ENCODE measurements at places on chromosomes 16 and 17.

GRCh38 chr16:50360033-50360778 lies 8.6 kb downstream of the BRD7 start:
- no peak for DNase-seq

- no peak for DNase-seq
Measured at GRCh38 chr17:4433515-4434031, at the start of gene SPNS3. Gene SPNS3, plus strand, starts transcription at chr17:4433940. Its CDS starts 28 bp downstream, at chr17:4433968.

DNA sequence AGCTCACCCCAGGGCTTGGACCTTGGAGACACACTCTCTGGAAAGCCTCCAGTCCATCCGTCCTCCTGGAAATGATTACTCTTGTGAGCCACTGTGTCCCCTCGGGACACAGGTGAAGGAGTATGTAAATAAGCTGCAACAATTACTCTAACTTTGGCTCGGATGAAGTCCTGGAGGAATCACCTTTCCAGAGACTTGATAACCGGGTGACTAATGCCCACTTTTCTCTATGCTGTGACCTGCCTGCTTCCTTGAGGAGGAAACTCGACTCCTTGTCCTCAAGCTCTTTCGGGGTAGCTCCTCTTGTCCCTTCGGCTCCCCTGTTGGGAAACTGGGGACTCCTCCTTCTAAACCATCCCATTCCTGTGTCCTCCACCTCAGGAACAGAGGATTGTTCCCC lies at the start of gene OR1A1:
OR1A1 (plus strand) TSS at position 301 of the 400 bp plus-strand sequence. CDS start 7,954 bp downstream, outside the sequence.
- no peak for DNase-seq

GRCh38 chr16:84942786-84943185 lies 68.5 kb downstream of the ZDHHC7 start:
- DNase-seq: no peak

- no peak for DNase-seq
Measured at GRCh38 chr16:3182608-3183444, 5.2 kb upstream of the OR1F1 start.

DNA sequence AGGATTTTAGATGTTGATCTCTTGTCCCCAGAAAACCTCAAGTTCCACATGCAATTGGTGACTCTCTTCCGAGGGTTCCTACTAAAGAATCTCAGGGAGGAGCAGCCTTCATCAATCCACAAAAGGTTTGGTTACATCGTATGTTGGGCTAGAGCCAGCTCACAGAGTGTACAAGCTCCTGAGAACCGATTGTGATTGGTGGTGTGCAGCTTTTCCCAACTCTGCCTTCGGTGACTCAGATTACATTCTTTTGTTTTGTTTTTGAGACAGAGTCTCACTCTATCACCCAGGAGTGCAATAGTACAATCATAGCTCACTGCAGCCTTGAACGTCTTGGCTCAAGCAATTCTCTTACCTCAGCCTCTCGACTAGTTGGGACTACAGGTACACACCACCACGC lies 172.4 kb downstream of the PMP22 start:
- DNase-seq: no peak

DNA sequence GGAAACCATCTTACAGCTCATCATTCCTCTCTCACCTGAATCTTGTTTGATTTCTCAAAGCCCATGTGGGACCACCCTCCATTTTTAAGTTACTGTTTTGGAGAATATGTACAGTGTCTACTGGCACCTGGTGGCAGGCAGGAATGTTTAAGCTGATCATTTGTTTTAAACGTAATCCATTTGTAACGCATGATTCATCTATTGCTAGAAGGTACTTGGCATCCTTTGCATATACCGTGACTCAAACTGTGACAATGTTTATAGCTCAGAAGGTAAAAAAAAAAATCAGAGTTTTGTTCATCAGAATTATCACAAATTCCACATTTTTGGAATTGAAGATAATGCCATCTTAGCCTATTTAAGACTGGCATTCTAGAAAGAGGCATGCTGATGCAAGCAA lies 1007.5 kb upstream of the EEF2KMT start:
- DNase-seq: no peak

GRCh38 chr17:55635253-55635914 lies 87.3 kb downstream of the TMEM100 start:
- DNase-seq: no peak

- no peak for DNase-seq
Measured at GRCh38 chr16:27325736-27326135, 12.0 kb downstream of the IL4R start.

- no peak for DNase-seq
Measured at GRCh38 chr17:49556223-49556943, 19.3 kb upstream of the NXPH3 start.

Measured in glomerular endothelial cell (primary cell).